Foreskin keratinocyte (primary cell): ENCODE measurements at places on chromosomes 3 and 15. TPM values are rescaled to one million over a fixed set of nuclear protein-coding genes. Genes with fewer than 3 reads are reported as not detected.

Gene OR5K1
- total RNA-seq: not detected in 2 replicates

Gene CHRFAM7A
- 0.34 and 0.39 TPM in 2 replicates for total RNA-seq

Gene TEX9
- total RNA-seq: 4.9 and 5.4 TPM in 2 replicates

Gene NRROS
- total RNA-seq: 0.03 and 0.11 TPM in 2 replicates

Gene TUBGCP4
- total RNA-seq: 22.4 and 23.0 TPM in 2 replicates

Gene ATP10A
- not detected in 2 replicates for total RNA-seq

Gene C3orf22
- total RNA-seq: not detected in 2 replicates

Gene GOLGA6D
- not detected in 2 replicates for total RNA-seq

Gene ISL2
- total RNA-seq: 0.27 and 1.6 TPM in 2 replicates

Gene UBE2E2
- total RNA-seq: 22.6 and 28.6 TPM in 2 replicates

Gene SCAPER
- total RNA-seq: 5.4 and 6.7 TPM in 2 replicates

Gene GHSR
- total RNA-seq: not detected in 2 replicates

Gene PP2D1
- total RNA-seq: not detected in 2 replicates

Gene SERPINI2
- total RNA-seq: not detected in 2 replicates

Gene TTC21A
- total RNA-seq: 1.4 TPM in 2 replicates

Gene RETNLB
- total RNA-seq: not detected in 2 replicates

Gene MRAS
- 2.9 and 6.3 TPM in 2 replicates for total RNA-seq

Gene C2CD4B
- not detected in 2 replicates for total RNA-seq

Gene TF
- total RNA-seq: 0.04 TPM in 1 of 2 replicates, not detected in the other

Gene COMMD4
- 85.2 and 85.7 TPM in 2 replicates for total RNA-seq

Gene GPR149
- total RNA-seq: not detected in 2 replicates

Gene EPHB3
- total RNA-seq: 5.2 and 10.8 TPM in 2 replicates

Gene SERINC4
- 0.04 and 0.07 TPM in 2 replicates for total RNA-seq

Gene RGMA
- 1.4 and 1.8 TPM in 2 replicates for total RNA-seq

Gene CYP8B1
- not detected in 2 replicates for total RNA-seq

Gene GPR27
- total RNA-seq: 0.20 and 0.32 TPM in 2 replicates

Gene TMEM207
- not detected in 2 replicates for total RNA-seq

Gene TMC3
- total RNA-seq: not detected in 2 replicates

Gene GOLGA8G
- total RNA-seq: not detected in 2 replicates

Gene CFAP100
- total RNA-seq: not detected in 2 replicates
